ENCODE measurements at places on chromosomes 13 and 19.

GRCh38 chr13:103510007-103510535 lies 443.9 kb upstream of the SLC10A2 start:
- no peak for DNase-seq

DNA sequence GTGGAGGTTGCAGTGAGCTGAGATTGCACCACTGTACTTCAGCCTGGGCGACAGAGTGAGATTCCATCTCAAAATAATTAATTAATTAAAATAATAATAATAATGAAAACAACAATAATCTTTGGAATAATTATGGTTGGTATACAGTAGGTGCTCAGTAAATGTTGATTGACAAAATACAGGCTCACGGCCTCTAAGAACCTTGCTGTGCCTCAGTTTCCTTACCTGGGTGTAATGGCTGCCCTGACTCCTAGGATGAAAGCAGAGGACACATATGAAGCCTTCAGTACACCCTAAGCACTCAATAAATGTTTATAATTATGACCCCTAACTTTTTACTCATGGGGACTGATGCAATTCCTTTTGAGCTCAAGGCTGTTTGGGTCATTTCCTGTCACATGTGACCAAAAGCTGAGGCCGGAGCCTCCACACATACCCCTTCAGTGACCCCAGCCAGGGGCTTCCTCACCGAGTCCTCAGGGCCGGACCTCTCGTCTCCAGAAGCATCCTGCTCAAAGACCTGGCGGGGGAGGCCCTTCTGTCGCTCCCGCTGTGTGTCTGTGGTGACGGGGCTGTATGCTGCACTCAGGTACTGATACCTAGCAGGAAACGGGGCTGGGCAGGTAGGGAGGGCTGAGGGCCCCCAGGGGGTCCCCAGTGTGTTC lies 10.5 kb downstream of the DOCK6 start:
- no peak for DNase-seq

DNA sequence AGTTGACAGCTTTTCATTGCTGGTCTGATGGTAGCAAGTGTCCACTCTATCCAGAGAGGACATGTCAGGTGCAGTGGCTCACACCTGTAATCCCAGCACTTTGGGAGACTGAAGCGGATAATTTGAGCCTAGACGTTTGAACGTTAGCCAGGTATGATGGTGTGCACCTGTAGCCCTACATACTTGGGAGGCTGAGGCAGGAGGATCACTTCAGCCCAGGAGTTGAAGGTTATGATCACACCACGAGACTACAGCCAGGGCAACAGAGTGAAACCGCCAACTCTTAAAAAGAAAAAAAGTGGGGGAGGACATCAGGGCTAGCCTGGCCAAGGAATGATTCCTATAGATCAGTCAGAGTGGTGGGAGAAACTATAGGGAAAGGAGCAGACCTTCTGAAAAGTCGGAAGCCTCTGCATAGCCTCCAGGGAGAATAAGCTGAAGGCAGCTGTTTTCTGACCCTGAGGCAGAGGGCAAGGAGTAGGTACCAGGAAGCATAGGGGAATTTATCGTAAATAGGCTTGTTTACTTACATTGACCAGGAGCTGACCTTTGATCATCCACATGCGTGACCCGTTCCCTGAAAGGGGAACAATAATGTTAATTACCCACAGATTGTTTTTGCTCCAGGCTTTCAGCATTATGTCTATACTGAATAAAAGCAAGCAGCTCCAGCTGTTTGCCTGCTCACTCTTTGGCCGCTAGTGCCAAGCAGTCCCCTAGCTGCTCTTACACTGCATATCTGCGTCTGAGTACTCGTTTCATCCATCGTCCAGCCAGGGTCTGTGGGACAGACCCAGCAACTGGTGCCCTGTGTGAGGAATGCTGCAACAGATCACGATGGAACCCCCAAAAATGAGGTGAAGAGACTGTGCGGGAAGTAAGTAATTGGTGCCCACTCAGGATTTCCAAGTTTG lies 161.6 kb downstream of the RNF17 start:
- no peak for DNase-seq

DNA sequence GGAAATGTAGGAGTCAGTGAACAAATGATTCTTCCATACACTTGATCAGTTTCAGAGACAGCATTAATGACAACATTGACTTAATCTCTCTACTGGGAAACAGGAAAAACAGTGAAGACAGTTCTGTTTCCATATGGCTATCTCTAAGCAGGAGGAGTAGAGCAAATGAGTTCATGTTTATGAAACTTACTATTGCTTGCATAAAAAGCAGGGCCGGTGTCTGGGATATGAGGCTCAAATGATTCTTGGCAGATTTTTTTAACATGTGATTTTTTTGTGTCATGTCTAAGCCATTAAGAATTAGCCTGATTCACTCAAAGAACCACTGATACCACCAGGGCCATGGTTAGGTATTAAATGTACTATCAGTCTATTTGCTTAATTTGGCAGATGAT lies 141.9 kb downstream of the SLC7A1 start:
- DNase-seq, result no peak

DNA sequence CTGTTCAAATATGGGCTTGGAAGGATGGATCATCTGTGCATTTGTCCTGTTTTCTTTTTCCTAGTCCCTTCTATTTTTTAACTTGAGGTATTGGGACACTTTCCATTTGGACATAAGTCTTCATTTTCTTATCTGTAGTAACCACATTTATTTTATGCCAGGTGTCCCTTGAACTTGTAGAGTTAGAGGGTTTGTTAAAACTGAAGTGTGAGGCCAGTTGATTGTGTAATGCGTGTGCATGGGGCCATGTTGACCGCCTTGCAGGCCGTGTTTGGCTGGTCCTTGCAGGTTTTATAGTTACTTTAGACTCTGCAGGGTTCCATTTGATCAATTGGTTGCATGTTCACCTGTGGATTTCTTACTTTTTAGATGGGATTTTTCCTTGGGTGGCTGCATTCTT lies 21.0 kb downstream of the SAE1 start:
- no peak for DNase-seq

Data from stimulated activated CD4-positive, alpha-beta T cell treated with anti-CD3 and anti-CD28 coated beads, Interleukin-4, amount 100 ng/mL, for 4 hours (primary cell).